ENCODE measurements at places on chromosomes 13 and 19.

DNA sequence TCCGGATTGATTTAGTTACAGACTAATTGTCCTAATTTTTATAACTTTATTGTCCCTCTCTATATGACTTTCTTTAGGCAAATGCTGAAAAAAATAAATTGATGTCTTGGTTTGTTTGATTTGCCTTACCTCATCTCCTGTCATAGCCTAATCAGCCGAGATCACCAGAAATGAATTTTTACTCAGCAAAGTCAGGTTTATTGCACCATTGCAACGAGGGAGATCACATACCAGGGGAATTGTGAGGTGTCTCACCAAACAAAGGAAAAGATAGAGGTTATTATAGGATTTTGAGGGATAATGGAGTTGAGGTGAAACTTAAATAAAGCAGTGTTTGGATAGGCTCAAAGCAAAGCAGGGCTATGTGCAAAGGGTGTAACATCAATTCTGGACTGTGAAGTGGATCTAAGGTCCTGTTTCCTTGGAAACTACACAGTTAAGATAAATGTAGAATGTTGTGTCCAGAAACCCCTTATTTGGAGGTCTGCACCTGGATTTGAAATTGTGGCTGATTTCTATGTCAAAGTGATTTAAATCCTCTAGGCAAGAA lies 372.6 kb downstream of the OXGR1 start:
- no peak for DNase-seq

GRCh38 chr13:34320084-34320483 lies 502.1 kb downstream of the RFC3 start:
- DNase-seq = no peak

DNA sequence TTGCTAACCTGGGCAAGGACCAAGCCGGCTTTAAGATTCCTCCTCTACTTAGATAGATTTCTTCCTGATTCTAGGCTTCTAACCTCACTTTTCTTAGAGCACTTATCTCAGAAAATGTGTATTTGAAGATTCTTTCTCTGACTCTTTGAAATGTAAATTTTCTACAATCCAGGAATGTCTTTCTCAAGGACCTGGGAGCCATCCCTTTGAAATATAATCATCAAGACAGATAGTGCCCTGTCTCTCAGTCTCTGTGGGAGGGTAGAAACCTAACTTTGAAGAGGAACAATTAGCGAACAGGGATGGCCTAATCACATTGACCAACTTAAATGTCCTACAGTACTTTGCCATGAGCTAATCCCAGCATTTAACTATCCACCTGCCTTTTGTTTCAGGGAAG lies 1646.0 kb downstream of the PCDH9 start:
- no peak for DNase-seq

- no peak for DNase-seq
Observed at GRCh38 chr13:22107549-22107948, 436.7 kb downstream of the FGF9 start.

- no peak for DNase-seq
Observed at GRCh38 chr19:10625762-10626138, 397 bp downstream of the SLC44A2 start.

DNA sequence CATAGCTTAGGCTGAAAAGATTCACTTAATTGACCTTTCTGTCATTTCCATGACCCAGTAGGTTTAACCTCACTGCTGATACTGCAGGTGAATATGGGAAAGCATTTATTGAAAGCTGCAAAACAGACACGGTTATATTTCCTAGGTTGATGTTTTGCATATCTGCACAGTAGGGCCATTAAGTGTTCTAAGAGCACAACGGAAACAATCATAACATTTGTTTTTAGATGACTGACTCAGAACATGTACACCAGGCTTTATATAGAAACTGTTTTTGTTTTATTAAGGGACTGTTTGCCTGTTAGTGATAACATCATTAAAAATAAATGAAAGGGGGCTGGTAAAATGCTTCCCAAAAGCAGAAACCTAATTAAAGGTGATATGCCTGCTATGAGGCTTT lies 367.8 kb downstream of the DACH1 start:
- DNase-seq = no peak

DNA sequence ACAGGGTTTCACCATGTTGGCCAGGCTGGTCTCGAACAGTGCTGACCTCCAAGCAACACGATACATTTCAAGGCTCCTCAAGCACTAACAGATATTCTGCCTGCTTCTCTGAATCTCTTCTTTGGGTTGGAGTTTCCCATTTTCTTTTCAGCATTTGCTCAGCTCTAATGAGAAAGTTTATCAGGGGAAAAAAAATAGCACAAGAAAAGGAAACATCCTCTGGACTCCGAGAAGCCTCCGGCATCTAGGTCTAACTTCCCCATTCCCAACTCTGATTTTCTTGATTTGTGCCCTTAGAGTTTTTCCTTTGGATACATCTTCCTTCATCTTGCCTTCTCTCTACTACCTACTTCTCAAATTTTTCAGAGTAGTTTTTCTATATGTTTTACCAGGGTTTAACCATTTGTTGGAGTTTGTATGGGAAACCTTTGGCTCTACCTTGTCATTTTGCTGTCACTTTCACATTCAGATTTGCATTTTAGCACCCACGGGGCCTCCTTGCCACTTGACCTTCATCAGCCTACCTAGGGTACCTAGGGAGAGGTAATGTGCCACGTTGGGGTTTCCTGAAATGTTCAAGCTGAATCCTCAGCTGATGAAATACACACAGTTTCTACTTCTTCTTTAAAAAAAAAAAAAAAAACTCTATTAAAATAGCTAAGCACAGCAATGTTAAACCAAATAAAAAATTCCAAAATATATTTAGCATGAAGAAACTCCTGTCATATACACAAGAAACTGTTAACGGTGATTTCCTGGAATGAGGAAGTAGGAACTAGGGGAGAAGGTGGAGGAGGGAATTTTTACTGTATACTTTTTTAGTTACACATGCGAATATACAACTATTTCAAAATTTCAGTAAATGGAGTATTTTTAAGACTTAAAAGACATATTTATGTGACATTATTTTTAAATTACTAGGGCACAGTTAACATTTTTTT lies 5.1 kb upstream of the USP12 start:
- no peak for DNase-seq

DNA sequence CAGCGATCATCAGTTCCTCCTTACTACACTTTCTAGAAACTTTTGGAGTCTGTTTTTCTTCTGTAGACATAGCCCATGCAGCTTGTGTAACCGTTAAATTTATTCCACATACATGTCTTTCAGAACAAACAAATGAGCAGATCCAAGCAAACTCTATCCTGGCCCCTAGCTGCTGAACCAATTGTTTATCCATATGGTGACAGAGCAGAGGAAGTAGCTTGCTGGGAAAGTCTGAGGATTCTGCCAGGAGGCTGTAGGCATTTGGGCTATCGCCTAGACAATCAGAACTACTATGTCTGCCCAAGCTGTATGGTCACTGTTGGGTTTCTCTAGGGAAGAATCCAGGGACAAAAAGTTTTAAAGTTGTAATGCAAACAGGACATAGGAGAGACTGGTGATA lies 343.7 kb downstream of the SPRY2 start:
- DNase-seq = no peak

- no peak for DNase-seq
Observed at GRCh38 chr19:14510311-14511228, 7.6 kb downstream of the DNAJB1 start.

DNA sequence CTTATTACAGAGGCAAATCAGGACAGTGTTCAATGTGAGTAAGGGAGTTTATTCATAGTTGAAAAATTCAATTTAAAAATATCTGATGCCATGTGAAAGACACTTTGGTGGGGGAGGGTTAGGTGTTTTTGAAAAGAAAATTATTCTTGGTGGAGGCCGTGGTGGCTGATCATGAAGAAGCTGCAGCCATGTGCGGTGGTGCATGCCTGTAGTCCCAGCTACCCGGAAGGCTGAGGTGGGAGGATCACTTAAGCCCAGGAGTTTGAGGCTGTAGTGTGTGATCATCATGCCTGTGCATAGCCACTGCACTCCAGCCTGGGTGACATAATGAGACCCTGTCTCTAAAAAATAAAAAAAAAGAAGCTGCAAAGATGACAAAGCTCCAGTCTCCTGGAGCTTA lies 28.6 kb downstream of the WDFY2 start:
- no peak for DNase-seq

DNA sequence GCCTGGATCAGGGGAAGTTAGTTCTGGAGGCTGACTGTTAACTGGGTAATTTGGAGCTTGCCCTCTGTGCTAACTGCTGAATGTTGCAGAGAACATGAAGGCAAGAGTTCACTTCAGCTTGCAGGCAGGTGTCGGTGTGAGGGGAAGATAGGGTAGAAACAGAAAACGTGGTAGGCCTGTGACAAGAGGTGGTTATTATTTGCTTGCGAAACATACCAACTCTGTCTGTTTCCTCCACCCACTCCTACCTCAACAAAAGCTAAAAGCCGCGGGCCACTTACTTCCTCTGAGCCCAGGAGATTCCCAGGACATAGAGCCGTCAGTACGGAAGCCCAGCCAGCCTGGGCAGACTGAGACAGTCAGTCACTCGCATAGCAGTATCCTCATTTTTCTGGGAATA lies 119.2 kb upstream of the ABCC4 start:
- no peak for DNase-seq

- DNase-seq = no peak
Observed at GRCh38 chr19:5205381-5205780, 135.2 kb downstream of the PTPRS start.

DNA sequence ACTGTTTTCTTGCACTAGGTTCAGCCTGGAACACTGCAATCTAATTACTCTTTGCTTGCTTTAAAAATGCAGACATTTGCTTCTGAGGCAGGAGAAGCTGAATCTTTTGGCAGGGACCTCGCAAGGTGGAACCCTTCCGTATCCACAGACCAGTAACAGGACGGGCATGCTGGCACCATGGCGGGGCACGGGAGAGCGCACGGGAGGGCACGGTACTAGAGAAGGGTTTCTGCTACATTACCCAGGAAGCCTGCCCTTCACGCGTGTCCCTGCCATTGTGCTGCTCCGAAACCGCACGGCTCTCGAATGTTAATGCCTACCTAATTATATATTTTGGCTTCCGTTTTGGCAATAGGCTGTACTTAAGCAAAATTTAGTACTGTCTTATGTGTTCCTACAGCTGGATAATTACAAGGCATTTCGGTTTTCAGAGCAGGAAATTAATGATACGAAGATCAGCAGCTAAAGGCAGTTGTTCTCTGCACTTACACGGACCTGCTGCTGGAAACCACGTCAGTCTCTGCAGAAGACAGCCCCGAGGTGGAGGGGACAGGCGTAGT lies 430.4 kb downstream of the IRS2 start:
- no peak for DNase-seq

- DNase-seq = no peak
Observed at GRCh38 chr13:44730851-44731250, 154.7 kb upstream of the TSC22D1 start.

DNA sequence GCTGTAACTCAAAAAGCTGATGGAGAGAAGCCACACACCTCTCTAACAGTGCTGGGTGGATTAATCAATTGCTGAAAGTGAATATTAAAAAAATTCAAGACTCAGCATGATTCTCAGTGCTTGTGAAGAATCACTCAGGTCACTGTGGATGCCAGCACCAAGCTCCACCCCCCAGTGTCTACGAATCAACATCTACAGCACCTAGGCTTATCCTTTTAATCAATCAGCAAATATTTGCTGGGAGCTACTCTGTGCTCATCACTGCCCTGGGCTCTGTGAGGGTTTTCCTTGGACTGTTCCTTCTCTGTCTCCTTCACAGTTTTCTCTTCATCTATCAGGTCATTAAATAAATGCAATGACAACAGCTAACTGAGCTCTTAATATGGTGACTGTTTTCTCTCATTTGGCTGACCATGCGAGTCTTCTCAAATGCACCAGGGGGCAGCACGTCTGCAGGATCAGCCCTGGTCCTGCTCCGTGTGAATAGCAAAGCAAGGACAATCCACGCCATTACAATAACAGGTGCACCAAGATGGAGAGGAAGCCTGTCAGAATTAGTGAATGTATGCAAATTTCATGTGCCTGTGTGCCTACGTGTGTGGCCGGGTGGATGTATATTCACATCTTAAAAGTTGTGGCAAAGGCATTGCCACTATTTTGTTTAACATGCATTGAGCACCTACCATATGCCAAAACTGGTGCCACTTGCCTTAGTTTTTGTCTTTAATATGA lies 14.6 kb upstream of the C13orf42 start:
- DNase-seq = no peak

GRCh38 chr13:74032325-74032724 lies 101.9 kb downstream of the KLF12 start:
- no peak for DNase-seq

GRCh38 chr13:97327506-97328221 lies 105.5 kb downstream of the MBNL2 start:
- no peak for DNase-seq

DNA sequence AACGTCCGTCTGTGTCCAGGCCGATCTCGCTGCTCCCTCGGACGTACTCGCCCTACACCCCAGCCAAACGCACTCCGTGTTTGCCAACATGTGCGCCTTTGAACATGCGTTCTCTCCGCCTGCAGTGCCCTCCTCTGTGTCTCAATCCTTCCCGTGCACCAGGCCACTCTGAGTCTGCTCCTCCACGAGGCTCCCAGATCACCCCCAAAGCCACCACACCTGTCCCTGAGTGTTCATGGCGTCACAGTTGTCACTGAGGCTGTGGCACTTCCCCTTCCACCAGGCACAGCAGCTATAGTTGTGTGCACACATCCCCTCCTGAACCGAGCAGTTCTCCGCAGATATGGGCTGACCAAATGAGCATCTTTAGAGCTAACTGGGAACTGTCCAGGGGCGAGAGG lies 35.6 kb downstream of the RASA3 start:
- no peak for DNase-seq
